ENCODE measurements at places on chromosomes 7 and 10.
A peak's percentile ranks its signal among the peaks of the same experiment; 100 is the strongest.

DNA sequence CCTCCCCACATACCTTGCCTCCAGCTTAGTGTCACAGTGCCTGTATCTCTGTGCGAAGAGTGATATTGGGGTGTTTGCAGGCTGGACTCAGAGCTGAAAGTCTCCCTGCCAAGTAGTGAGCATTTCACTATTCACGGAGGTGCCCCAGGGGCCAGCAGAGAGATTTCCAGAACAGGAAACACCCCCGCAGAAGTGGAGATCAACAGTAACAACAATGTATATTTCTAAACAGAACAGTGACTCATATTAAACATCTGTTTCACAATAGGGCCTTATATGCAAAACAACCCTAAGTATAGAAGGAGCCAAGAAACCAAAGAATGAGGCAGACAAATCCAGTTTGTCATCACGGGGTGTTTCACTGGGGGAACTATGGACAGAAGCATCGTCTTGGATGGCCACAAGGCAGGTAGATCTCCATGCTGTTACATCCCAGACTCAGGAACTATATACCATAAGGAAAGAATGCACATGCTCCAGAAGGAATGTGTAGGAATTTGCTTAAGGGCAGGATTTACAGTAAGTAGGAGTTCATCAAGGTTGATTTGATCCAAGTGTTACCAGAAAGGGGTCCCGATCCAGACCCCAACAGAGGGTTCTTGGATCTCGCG is 29.3 kb upstream of the CCL24 start:
- peak; percentile 68 for DNase-seq

DNA sequence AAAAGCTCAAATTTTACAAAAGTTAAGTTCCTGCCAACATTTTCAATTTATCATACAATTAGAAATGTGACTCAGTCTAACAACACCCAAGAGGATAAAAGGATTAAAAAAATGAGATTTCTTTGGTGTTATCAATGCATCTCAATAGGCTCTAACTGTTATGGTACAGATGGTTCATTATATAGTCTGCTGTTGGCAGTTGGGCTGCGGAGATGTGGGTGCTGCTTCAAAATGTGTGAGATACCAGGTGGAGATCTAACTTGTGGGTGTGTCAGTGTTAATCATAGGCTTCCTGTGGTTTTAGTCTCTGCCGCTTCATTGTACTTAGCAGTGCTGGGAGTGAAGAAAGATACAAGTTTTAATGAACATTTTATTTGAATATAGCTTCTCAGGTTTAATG is 231.2 kb downstream of the EXOC4 start:
- DNase-seq = no peak

GRCh38 chr7:135334830-135335543 is 101.3 kb downstream of the STRA8 start:
- DNase-seq = no peak

- DNase-seq = no peak
These were observed 3.2 kb downstream of the DNAJB12 start for GRCh38 chr10:72351479-72351878.

DNA sequence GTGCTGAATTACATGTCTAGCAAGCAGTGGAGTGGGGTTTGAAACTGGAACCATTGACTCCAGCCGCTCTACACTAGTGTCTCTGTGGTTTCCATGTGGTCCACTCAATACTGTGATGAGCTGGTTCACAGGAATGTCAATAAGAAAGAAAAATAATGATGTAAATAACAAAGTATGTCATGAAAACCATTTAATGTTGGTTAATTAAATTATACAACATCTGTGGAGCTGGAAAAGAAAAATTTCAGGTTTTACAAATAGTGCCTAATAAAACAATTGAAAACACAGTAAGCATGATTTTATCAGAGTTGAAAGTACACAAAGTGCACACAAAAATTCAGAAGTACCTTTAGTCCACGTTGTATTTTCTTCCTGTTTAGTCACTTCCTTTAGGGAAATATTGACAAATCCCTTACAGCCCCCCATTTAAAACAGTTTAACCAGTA is 28.7 kb upstream of the NAMPT start:
- no peak for DNase-seq

DNA sequence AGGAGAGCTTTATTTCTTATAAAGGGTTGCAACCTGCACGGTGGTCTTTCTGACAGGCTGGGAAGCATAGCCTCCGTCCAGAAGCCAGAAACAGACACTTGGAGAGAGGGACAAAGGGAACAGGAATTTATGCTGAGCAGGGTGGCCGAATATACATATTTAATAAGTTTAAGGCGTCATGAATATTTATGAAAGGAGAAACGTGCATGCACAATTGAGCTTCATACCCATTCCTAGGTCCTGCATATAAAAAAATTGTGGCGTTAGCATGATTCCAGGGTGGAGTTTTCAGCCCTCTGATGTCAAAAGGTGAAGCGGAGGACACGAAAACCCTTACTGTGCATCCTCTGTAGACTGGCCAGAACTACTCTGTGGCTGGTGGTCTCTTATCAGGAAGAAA is 10.7 kb downstream of the CCDC126 start:
- DNase-seq = no peak

DNA sequence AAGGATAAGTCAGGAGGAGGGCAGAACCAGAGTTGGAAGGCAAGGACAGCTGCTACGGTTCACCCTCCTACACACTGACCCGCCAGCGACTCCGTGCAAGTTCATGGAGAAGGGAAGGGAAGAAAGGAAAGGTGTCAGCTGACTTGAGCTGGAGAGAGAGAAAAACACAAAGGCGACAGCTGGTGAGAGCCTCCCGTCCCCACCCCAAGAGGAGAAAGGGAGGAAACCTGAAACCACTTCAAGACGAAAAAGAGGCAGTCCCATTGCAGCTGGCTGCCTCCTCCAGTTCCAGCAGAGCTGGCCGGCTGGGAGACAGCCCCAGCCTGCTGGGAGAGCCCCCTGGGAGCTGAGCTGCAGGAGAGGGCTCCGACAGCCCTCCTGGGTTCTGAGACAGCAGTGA is 75.2 kb downstream of the PARD3 start:
- DNase-seq = no peak

DNA sequence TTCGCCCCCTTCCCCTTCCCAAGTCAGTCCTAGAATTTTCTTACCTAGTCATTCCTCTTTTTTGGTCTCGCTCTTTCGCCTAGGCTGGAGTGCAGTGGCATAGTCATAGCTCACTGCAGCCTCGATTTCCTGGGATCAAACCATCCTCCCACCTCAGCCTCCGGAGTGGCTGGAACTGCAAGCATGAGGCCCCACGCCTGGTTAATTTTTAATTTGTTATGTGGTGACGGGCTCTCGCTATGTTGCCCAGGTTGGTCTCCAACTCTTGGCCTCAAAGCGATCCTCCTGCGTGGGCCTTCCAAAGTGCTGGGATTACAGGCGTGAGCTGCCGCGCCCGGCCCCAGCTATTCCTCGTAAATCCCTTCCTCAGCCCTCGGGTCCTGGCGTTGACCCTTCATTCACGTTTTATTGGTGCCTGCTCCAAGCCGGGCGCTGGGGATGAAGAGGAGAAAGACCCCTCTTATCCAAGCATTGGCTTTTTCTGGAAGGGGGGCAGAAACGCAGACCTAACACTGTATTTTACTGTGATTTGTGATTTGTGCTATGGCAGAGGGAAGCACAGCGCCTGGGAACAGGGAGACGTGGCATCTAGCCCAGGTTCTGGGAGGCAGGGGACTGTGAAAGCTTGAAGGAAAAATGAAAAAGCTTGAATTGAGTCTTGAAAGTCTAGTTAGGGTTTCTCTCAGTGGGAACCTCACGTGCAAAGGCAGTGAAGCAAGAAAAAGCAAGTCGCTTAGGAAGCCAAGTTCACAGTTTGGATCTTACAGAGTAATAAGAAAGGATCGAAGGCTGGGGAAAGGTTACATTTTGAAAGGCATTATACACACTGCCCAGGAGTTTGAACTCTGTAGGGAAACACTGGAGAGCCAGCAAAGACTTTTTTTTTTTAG is 516 bp downstream of the ZNHIT1 start:
- no peak for DNase-seq

DNA sequence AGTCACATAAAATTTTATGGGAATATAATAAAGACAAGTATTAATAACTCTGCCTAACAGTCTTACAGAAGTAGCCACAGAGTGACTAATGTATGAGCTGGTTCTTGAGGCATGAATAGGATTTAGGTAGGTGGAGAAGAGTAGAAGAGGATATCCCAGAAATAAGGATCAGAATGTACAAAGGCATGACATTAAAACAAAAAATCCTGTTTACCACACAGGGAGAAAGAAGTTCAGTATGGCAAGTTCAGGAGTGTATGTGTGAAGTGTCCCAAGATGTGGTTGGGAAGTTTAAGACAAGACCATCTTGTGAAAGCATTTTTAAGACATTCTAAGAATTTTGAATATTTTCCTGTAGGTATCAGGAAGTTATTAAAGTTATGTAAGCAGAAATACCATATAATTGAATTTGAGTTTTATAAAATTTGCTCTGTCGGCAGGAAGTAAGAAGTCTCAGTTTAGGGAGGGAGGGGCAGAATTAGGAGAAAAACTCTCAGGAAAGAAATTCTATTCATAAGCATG is 64.7 kb upstream of the CAV2 start:
- no peak for DNase-seq

GRCh38 chr7:139231513-139232376 is 708 bp downstream of the UBN2 start:
- peak; percentile 33 for DNase-seq

DNA sequence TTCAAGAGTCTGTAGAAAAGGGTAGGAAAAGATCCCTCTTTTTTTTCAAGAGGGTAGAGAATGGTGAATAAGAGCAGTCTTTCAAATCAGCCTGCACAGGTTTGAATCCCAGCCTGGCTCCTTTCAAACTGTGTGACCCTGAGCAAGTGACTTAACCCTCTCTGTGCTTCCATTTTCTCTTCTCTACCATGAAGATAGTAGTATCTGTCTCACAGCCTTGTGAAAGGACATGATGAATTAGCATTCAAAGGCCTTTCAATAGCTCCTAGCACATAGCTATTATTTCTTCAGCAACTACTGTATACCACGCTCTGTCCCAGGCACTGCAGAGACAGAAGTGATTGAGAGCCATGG is 25.4 kb downstream of the LEP start:
- no peak for DNase-seq

DNA sequence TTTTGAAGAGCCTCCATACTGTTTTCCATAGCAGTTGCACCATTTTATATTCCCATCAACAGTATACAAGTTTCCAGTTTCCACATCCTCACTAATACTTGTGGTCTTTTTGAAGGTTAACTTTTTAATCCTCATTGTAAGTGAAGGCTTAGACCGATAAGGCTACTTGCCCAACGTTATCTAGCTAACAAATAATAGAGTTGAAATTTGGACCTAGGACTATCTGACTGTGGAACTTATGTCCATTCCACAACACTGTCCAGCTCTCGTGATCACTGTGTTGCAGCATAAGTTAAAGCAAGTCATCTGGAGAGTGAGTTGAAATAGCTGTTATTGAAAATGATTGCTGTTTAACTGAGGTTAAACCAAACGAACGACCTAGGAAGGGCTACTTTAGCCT is 84.0 kb downstream of the ZNF92 start:
- no peak for DNase-seq

GRCh38 chr7:15571301-15571878 is 9.6 kb upstream of the AGMO start:
- DNase-seq = no peak

DNA sequence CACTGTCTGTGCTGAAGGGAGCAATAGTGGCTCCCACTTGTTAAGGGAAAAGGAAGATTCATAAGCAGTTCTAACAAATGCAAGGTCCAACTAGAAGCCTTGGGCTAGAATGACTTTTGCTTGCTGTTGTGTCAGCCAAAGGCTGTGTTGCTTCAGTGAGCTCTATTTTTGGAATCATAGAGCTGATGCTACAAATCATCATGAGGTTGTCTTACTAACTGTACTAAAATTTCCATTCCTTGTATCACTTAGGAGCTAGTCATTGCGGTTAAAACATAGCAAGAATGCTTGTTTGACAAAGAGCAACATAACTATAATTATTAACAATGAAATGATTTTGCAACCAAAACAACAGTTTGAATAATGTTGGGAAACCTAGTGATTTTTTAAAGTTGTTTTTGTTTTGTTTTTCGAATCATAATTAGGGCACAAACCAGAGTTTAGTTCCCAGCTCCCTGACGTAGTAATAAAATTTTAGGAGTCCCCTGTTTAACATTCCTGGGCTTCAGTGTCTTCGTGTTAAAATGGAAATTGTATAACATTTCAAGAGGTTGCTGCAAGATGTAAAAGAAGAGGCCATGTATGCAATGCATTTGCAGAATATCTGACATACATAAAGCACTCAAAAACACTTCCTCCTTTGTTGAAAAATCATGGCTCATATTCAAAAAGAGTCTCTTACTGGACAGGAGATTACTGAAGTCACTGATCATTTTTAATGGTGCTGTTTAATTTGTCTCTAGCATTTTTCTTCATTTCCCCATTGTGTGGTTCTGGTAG is 183.4 kb downstream of the MACC1 start:
- DNase-seq = no peak

DNA sequence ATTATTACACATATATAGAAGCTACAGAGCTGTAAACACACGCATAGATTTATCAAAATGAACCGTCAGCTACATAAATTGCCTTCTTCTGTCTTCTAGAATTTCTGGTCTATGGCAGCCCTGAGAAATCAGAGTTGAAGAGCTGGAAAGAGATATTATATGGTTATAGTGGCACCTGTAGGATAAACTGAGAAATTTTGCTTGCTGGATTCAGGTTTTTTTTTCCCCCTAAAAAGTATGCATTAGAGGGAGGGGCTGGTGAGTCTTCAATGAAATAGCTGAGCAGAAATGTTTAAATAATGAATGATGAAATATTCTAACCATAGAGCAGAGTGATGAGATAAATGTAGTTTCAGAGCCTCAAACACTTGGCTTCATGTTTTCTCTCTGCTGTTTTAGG is 78.0 kb upstream of the DYNC1I1 start:
- DNase-seq = no peak

DNA sequence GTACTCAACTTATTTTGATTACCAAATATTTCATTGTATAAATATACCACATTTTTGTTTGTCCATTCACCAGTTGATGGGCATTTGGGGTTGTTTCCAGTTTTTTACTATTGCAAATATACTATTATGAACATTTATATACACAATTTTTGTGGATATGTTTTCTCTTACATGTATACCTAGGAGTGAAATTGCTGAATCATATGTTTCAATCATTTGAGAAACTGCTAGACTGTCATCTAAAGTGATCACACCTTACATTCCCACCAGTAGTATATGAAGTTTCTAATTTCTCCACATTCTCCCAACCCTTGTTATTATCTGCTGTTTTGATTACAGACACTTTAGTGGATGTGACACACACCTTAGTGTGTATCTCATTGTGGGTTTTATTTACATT is 257.9 kb downstream of the ABCA13 start:
- DNase-seq = no peak

GRCh38 chr10:19929506-19930140 is 113.4 kb downstream of the PLXDC2 start:
- no peak for DNase-seq

DNA sequence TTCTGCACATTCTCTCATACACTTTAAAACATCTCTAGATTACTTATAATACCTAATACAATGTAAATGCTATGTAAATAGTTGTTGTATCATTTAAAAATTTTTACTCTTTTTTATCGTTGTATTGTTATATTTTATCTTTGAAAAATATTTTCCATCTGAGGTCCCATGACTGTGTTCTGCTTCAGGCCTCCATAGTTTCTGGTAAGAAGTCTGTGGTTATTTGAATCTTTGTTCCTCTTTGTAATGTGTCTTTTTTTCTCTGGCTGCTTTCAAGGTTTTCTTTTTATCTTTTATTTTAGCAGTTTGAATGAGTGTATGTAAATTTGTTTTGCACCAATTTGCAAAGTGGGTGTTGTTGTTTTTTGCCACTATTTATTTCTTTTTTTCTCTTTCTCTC is 263.1 kb downstream of the RPS24 start:
- DNase-seq = no peak
